ENCODE measurements at places on chromosomes 7 and 10. TPM values are rescaled to one million over a fixed set of nuclear protein-coding genes. Genes with fewer than 3 reads are reported as not detected.

DNA sequence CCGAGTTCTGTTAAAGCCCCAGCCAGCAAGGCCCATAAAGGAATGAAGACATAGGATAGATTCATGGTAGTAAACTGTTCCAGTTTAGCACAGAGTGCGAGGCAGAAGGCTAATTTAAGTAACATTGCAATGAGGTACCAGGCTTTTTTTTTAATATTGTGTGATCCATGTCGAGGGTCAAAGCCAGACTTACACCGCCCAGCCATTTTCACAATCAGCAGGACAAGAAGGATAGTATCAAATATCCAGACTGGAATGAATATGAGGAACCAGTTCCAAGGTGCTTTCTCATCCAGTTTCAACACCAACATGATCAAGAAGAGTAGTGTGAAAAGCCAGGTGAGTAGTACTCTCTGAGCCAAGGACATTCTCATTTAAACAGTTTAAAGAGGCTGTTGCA lies 4.2 kb downstream of the TMEM60 start:
- DNase-seq: no peak
- H3K4me3 ChIP-seq: no peak overlapping the region
- H3K27ac ChIP-seq: no peak overlapping the region
- H3K36me3 ChIP-seq: no peaks in the 10 kb centered on the region

Gene MYO3A
- total RNA-seq: not detected

Gene ACHE
- 1.8 TPM for total RNA-seq

Gene CLRN3
- 0.39 TPM for total RNA-seq

- no peak overlapping the region for H3K27ac ChIP-seq
- H3K4me1 ChIP-seq: peaks cover 5% of the 10 kb centered on the region
- no peak overlapping the region for H3K4me3 ChIP-seq
- H3K27me3 ChIP-seq: no peaks in the 10 kb centered on the region
- H3K36me3 ChIP-seq: no peaks in the 10 kb centered on the region
- no peak for DNase-seq
Observed at GRCh38 chr7:101432316-101432715, 69.6 kb downstream of the COL26A1 start.

DNA sequence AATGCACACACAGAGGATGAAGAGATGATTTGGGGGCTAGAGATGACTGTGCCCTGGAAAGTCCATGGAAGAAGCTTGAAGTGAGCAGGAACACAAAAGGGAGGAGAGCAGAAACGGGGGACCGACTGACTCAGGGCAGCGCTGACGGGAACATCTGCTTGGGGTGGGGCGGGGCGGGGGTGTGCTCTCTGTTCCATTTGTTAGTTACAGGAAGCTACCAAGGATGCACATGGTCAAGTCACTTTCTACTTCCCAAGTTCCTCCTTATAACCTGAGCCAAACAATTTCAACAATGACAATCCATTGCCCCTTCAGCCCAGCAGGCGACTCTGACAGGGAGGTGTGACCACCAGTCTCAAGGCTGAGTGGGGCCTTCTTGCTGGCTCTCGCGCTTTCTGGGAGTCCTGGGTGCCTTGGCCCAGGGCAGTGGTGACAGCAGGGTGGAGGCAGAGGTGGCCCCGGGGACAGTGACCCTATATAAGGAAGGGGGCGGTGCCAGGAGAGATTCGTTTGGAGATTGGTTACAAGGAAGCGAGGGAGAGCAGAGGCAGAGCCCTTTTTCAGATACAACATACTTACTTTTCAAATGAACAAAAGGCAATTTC lies 39.6 kb downstream of the CLEC2L start:
- H3K27me3 ChIP-seq: no peaks in the 10 kb centered on the region
- no peaks in the 10 kb centered on the region for H3K36me3 ChIP-seq
- no peak overlapping the region for H3K4me3 ChIP-seq
- H3K4me1 ChIP-seq: no peaks in the 10 kb centered on the region
- no peak for DNase-seq

GRCh38 chr7:127940381-127941160 lies 90.7 kb downstream of the LRRC4 start:
- no peaks in the 10 kb centered on the region for H3K36me3 ChIP-seq
- no peak overlapping the region for H3K27ac ChIP-seq
- H3K4me1 ChIP-seq: peaks cover 4% of the 10 kb centered on the region
- no peak for DNase-seq
- no peaks in the 10 kb centered on the region for H3K27me3 ChIP-seq

Gene CDK1
- total RNA-seq: 104 TPM

GRCh38 chr7:47882635-47883034 lies 65.6 kb downstream of the PKD1L1 start:
- H3K36me3 ChIP-seq: no peaks in the 10 kb centered on the region
- no peaks in the 10 kb centered on the region for H3K4me1 ChIP-seq
- H3K27ac ChIP-seq: no peak overlapping the region
- no peak overlapping the region for H3K4me3 ChIP-seq
- H3K27me3 ChIP-seq: peaks cover 24% of the 10 kb centered on the region
- no peak for DNase-seq

Gene CTAGE15
- 1.2 TPM for total RNA-seq

Gene VAX1
- total RNA-seq: not detected

DNA sequence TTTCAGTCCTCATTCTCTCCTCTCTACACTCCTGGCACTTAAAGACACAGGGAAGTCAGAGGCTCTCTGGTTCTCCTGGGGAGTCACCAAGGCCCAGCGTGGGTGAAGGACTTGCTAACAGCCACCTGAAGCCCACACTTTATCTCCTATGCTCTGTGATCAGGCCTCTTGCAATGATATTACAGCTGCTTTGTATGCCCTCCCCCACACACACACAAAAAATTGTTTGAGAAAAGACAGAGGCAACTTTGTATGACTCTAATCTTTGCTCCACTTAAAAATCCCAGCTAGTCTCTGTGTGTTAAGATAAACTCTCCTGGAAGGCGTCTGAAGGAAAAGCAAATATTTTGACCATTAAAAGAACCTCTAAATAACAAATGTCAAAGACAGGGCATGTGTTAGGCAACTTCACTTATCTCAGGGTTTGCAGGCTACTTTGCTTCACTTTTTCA lies 507.2 kb downstream of the TNS3 start:
- DNase-seq: no peak
- H3K4me1 ChIP-seq: no peaks in the 10 kb centered on the region
- H3K36me3 ChIP-seq: no peaks in the 10 kb centered on the region

Gene COL17A1
- total RNA-seq: 3.5 TPM

GRCh38 chr7:158073845-158074840 lies 513.5 kb downstream of the PTPRN2 start:
- H3K4me1 ChIP-seq: no peaks in the 10 kb centered on the region
- H3K27ac ChIP-seq: no peak overlapping the region
- H3K4me3 ChIP-seq: no peak overlapping the region
- DNase-seq: no peak
- no peaks in the 10 kb centered on the region for H3K36me3 ChIP-seq
- no peaks in the 10 kb centered on the region for H3K27me3 ChIP-seq

DNA sequence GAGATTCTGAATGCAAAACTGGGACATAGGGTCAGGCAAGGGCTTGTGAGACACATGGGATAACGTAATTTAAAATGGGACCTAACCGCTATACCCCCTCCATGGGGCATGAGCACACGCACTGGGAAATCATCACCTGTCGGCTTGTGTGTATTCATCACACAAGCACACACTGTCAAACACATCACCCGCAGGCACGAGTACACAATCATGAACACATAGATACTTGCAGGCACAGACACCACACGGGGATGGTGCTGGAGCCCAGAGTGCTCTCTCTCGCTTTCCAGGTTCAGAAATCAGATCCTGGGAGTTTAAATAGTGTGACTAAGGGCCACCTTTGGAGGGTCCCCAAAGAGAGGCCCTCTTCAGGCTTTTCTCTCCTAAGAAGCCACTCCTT lies 19.6 kb upstream of the TLX1 start:
- H3K27me3 ChIP-seq: no peaks in the 10 kb centered on the region
- peaks cover 13% of the 10 kb centered on the region for H3K4me1 ChIP-seq
- DNase-seq: no peak
- H3K27ac ChIP-seq: no peak overlapping the region
- H3K4me3 ChIP-seq: no peak overlapping the region

DNA sequence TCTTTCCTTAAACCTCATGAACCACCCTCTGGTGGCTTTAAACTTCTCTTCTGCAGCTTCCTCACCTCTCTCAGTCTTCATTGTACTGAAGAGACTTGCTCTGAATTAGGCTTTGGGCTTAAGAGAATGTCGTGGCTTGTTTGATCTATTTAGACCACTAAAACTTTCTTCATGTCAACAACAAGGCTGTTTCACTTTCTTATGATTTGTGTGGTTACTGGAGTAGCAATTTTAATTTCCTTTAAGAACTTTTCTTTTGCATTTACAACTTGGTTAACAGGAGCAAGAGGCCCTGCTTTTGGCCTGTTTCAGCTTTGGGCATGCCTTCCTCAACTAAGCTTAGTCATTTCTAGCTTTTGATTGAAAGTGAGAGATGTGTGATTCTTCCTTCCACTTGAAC lies 38.1 kb upstream of the CDHR3 start:
- H3K27ac ChIP-seq: no peak overlapping the region
- no peaks in the 10 kb centered on the region for H3K27me3 ChIP-seq
- DNase-seq: no peak

- H3K27me3 ChIP-seq: no peaks in the 10 kb centered on the region
- no peak overlapping the region for H3K27ac ChIP-seq
- H3K4me1 ChIP-seq: no peaks in the 10 kb centered on the region
- no peak overlapping the region for H3K4me3 ChIP-seq
- H3K36me3 ChIP-seq: no peaks in the 10 kb centered on the region
Observed at GRCh38 chr10:29239569-29240472, 49.0 kb upstream of the LYZL1 start.

- DNase-seq: no peak
- H3K4me1 ChIP-seq: no peaks in the 10 kb centered on the region
- H3K36me3 ChIP-seq: no peaks in the 10 kb centered on the region
- H3K27me3 ChIP-seq: no peaks in the 10 kb centered on the region
- no peak within 1 kb of the TSS for H3K27ac ChIP-seq
Observed at GRCh38 chr10:116620423-116621400, at the start of gene PNLIPRP2. Gene PNLIPRP2 (plus strand): TSS chr10:116620953.

DNA sequence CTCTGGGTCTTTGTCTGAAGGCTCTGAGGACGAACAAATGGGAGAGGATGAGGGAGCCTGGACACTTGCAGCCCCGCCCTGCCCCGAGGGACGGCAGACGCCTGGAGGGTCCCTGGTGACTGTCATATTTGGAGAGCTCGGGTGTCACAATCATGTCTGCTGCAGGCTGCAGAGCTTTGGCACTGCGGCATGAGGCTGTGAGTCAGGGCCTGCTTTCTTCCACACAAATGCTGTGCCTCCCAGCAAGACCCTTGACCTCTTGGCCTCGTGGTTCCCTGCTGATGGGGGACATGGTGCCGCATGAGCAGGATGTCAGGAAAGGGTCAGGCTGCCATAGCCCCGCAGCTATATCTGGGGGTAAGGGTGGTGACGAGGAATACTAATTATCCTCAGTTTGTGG lies 64.9 kb upstream of the PPIF start:
- H3K4me3 ChIP-seq: no peak overlapping the region
- H3K27me3 ChIP-seq: no peaks in the 10 kb centered on the region
- H3K36me3 ChIP-seq: no peaks in the 10 kb centered on the region
- no peak for DNase-seq
- H3K4me1 ChIP-seq: no peaks in the 10 kb centered on the region
- H3K27ac ChIP-seq: no peak overlapping the region

Gene LEP
- not detected for total RNA-seq

- no peak overlapping the region for H3K27ac ChIP-seq
- H3K4me1 ChIP-seq: no peaks in the 10 kb centered on the region
- H3K27me3 ChIP-seq: no peaks in the 10 kb centered on the region
- H3K36me3 ChIP-seq: no peaks in the 10 kb centered on the region
Observed at GRCh38 chr7:46930366-46930765, 651.5 kb downstream of the TNS3 start.

Gene TAX1BP1
- total RNA-seq: 68.1 TPM

Gene MYL10
- not detected for total RNA-seq
